CD4-positive, alpha-beta T cell treated with Interleukin-10 for 1 hour (primary cell): ENCODE measurements at places on chromosomes 1 and 21.

DNA sequence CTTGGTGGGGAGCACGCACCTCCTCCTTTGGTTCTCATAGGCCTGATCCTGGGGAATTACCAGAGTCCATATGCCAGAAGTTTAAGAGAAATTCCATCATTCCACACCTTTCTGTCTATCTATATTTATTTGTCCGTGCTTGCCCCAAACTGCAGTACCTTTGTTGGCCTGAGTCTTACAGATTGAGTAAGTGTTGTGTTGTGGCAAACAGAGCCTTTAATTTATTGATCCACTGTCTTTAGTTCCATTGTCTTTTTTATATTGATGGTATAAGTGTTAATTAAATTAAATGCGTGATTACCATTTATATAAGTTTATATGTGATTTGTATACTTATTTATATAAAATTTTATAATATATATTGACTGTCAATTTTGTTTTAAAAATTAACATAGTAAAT, 4.9 kb downstream of the SH3BGR start:
- no peak for DNase-seq

GRCh38 chr1:239816081-239816782, 275.5 kb upstream of the FMN2 start:
- no peak for DNase-seq

GRCh38 chr1:24089027-24089742, 22.8 kb downstream of the MYOM3 start:
- no peak for DNase-seq

GRCh38 chr1:88892357-88892877, 1.1 kb upstream of the GTF2B start:
- DNase-seq: peak; percentile 60

DNA sequence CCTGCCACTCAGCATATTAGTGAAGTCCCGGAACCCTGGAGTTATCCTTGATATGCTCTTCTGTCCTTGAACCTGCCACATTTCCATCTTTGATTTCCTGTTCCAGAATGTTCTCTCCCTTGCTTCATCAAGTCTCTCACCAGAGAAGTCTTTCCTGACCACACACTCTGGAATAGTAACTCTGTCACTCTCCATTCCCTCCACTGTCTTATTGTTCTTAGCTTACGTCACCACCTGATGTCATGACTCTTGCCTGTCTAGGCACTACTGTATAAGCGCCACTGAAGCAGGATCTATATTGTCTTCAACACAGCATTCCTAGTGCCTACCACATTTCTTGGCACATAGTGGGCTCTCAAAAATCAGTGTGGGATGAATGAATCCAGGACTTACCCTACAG, 65.4 kb upstream of the SMYD2 start:
- DNase-seq: no peak

- no peak for DNase-seq
Measured at GRCh38 chr21:38819719-38820159, 14.0 kb downstream of the ETS2 start.

DNA sequence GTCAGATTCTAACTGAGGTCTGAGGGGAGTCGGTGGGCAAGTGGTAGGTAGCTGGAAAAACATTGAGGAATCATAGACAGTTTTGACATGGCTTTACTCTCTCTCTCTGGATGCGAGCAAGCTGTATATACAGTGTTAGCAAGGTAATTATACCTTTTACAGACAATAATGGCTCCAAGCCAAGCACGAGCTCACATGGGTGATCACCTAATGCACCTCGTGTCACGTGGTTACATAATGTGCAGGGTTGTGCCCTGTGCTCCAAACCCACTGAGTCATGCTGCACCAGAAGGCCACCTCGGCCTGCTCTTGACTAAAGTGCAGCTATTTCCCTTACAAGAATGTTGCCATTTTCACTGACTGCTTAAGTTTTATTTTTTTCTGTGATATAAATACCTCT, 7.6 kb upstream of the CLCA2 start:
- no peak for DNase-seq

DNA sequence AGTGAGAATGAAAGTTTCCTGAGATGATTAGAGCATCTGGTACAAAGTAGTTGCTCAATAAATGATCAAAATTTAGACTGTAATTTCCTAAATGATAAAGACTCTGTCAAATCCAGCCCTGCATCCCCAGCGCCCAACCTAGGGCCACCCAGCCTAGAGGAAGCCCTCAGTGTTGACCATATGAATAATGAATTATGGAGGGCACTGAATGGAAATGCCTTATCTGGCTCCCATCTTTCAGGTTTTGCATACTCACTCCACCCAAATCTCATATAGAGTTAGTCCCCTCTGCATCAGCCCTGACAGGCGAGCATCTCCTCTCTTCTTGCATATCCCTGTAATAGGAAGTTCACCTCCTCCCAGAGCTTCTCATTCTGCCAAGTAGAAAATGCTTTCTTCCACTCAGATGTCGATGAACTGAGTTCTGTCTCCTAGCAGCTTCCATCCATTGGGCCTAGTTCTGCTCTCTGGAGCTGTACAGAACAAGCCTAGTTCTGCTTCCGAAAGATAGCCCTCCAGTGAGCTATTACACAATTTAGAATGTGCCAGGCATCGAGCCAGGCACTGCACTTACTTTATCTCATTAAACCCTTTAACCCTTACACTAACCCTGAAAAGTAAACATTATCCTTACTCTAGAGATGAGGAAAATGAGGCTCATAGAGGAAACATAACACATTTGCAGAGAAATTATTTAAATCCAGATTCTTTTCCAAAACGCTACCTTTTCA, 20.9 kb downstream of the COA7 start:
- DNase-seq: no peak

- DNase-seq: no peak
Measured at GRCh38 chr1:2597441-2598328, 11.1 kb downstream of the PRXL2B start.

DNA sequence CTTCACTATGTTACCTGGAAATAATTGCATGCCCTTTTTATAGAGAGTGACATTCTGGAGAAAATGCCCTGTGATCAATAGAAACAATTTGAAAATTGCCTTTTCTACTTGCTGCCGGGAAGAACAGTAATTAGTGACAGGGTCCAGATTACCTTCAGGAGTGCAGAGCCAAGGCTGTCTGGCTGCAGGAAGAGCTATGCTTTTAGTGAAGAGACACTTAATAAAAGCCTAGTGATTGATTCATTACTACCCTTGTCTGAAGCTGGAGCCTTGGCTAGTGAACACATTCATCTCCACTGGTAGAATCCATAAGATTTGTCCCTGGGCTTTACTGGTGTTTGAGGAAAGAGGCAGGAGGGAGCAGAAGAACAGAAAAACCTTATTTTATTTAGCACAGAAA, 12.9 kb upstream of the DNASE2B start:
- DNase-seq: no peak

DNA sequence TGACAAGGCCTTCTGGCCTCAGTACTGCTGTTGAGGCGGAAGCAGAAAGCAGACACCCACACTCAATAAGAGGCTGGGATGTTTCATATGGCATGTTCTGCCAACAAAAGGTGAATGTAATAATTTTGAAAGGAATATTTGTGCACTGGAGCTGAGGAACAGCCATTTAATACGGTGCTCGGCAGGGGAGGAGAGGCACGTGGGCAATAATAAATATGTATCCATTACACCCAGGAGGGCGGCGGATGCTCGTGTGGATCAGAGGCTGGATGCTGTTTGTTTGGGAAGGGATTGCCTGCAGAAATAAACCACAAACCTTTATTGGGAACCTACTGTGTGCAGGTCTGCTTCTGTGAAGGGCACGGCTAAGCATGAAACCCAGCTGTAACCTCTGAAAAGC, 92.0 kb downstream of the VWA5B1 start:
- no peak for DNase-seq
